NT2/D1 (cell line): ENCODE measurements at places on chromosomes 6 and 20.

- no peak for DNase-seq
These were observed 10.7 kb downstream of the PTPRK start for GRCh38 chr6:128509709-128510108.

DNA sequence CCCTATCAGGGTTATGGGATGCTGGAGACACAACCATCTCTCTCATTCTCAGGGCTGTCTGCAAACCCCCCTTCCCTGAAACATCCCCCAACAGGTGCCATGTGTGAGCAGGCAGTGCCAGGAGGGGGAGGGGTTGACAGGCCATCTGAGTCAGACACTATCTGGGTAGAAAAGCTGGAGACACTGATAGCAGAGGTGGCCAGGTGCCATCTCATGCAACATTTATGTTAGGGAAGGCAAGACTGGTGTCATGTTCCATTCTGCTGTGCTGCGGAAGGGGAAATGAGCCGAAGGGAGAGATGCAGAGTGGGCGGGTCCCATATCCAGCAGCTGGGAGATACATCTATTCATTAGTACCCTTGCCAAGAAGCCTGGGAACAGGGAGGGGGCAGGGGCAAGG lies 3.5 kb downstream of the LHFPL5 start:
- DNase-seq = no peak

DNA sequence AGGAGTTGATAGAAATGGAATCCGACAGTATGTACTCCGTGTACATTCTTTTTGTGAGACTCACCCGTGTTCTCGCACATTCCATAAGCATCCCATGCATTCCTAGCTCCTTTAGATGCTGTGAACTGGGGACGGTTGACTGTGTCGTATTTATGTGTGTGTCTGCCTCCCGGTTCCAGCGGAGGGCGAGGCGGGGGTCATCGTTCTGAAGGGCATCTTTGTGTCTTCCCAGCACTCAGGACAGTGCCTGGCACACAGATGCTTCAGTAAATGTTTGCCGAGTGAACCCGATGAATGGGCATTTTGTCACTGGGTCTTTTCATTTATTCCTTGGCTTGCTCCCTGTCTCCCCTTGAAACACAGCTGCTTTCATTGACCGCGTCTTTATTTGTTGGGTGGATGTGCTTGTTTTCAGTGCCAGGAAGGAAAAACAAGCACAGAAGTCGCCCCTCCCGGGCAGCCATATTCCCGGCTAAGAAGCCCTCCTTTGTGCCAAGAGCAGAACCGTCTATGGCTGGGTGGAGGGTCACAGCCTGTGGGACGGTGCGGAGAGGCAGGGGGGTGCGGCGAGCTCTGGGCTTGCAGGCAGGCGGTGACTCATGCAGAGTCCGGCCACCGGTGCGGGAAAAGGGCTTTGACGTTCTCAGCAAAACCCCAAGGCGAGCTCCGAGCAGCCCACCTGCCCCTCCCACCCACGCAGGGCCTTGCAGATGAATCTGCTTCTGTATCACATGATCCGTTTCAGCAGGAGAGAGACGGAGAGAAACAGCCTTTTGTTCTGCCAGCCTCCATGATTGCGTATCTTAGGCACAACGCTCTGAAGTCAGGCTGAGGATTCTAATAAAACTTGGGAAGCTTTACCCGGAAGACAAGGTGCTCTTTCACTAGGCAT lies 11.2 kb upstream of the PSMG4 start:
- no peak for DNase-seq

GRCh38 chr20:52534616-52535015 lies 343.0 kb upstream of the ZFP64 start:
- no peak for DNase-seq

DNA sequence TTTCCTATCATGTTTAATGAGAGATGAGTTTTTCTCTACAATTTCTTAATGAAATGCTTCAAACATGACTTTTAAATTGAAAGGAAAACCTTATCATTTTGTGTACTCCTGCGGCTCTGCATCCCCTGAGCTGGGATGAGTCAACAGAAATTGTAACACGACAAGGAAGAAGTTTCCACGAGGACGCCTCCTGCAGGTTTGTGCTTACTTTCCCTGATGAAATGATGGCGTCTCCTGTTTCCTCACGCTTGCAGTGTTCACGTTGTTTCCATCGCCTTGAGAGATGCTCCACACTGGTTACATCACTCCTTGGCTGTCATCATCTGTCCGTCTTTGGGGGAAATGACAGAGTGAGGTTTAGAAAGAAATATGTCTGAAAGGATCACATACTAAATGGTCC lies 233.7 kb upstream of the ZFP64 start:
- no peak for DNase-seq

DNA sequence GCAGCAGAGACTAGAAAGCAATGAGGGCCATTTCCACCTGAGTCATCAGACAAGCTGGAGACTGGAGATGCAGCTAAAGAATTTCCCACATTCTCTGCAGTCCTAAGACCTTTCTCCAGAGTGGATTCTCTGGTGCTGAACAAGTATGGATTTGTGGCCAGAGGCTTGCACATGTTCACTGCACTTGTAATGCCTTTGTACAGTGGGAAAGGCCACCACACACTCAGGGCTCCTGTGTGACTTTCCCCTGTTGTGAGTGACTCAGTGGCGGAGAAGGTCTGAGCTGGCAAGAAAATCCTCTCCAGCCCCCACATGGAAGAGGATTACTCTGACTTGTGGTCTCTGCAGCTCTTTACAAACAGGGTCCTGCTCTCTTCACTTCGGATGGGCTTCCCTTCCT lies 192.3 kb downstream of the C6orf118 start:
- DNase-seq = no peak

- no peak for DNase-seq
These were observed 18.5 kb downstream of the GRM1 start for GRCh38 chr6:146047371-146047770.

DNA sequence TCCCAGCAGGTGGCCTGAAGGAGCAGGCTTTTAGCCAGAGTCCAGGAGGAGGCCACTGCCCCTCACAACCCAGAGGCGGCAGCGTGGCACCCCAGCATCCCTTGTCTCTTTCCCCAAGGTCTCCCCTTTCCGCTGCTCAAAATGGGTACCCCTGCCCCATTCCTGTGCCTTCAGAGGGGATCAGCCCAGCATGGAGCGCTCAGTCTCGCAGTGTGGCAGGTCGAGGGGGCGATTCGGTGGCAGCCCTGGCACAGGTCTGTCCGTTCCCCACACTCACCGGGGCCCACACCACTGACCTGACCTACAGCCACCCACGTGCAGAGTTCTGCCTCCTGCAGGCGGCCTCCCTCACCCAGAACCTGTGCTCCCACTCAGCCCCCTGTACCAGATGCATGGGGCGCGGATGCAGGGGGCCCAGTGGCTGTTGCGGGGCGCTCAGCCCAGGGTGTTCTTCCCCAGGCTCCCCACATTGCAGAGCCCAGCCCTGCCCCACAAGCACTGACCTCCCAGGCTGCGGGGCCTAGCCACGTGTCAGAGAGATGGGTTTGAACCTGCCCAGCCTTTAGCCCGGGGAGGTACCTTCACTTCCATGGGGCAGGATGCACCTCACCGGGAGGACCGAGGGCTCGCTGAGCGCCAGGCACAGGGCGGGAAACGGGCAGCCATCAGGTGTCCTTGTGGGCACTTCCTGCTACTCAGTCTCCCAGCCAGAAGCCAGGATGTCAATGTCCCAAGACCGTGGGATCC lies 41.8 kb downstream of the DSTN start:
- no peak for DNase-seq

- DNase-seq = no peak
These were observed 29.3 kb downstream of the DNAJC5 start for GRCh38 chr20:63924241-63924640.

DNA sequence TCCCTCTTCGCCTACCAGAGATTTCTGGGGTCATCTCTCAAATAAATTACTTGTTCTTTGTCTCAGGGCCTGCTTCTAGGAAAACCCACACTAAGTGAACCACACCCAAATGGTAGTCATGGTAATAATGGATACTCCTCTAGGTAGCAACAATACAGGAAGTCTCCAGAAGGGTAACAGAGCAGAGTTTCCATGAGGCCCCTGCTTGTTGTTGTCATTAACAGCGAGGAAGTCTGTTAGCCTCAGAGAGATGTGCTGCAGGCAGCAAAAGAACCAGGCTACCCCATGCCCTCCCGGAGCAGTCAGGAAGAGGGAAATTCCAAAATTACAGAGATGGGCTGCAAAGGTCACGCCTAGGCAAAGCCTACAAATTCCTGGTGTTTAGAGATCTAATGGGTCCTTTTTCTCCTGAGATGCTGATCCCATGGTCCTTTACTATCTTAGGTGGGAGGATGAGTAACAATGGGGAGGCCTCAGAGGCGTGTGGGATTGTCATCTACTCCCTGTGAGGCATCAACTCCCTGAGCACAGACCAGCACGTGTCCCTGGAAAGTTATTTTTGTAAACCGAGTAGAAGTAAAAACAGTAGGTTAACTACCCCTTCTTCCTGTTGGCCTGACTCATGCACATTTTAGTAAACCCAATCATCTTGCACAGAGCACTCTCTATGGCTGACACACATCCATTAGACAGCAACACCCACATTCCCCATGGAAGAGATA lies 10.1 kb downstream of the ISM1 start:
- DNase-seq = no peak

GRCh38 chr6:11397622-11398450 lies 139.7 kb upstream of the TMEM170B start:
- DNase-seq = no peak

DNA sequence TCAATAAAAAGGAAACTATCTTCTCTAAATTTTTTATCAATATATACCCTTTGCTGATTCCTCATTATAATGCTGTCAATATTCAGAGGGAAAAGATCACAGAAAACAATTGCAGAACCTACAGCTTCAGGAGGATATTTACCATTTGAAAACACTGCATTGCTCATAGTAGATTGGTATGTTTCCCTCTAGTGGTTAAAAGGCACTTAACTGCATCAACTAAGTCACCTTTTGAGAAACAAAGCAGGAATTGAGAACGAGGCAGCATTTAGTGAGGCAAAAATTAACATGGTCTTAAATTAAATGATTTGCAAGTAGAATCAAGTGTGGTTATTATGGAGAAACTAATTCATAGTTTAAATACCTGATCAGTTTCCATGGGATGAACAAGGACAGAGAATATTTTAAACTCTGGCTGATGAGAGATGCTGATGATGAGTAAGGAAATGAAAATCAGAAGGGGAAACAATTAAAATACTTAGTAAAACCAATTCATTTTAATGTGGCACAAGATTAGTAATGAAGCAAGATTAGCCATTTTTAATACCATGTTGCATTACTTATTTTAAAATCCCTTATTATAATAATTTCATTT lies 642.1 kb downstream of the EPHA7 start:
- DNase-seq = peak; percentile 25

DNA sequence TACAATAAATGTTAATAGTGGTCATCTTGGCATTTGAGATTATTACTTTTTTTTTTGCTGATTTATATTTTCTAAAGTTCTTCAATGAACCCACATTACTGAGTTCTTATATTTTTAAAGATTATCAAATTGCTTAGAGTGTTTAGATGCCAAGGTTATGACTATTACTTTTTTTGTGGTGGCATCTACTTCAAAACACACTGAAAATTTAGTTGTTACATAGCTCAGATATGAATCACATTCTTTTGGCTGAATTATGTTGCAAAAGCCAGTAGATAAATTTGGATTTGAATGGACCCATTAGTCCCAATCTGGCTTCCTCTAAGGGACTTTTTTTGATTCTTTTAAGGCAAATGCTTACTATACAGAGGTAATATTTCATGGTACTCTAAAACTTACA lies 8.9 kb downstream of the UTRN start:
- no peak for DNase-seq

- DNase-seq = no peak
These were observed 305.4 kb downstream of the FARS2 start for GRCh38 chr6:5566718-5567117.

DNA sequence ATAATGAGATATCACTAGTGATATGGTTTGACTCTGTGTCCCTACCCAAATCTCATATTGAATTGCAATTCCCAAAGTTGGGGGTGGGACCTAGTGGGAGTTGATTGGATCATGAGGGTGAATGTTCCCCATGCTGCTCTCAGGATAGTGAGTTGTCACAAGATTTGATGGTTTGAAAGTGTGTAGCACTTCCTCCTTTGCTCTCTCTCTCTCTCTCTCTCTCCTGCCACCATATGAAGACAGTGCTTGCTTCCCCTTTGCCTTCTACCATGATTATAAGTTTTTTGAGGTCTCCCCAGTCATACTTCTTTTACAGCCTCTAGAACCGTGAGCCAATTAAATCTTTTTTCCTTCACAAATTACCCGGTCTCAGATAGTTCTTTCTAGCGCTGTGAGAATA lies 1002.0 kb upstream of the ADGRB3 start:
- no peak for DNase-seq

DNA sequence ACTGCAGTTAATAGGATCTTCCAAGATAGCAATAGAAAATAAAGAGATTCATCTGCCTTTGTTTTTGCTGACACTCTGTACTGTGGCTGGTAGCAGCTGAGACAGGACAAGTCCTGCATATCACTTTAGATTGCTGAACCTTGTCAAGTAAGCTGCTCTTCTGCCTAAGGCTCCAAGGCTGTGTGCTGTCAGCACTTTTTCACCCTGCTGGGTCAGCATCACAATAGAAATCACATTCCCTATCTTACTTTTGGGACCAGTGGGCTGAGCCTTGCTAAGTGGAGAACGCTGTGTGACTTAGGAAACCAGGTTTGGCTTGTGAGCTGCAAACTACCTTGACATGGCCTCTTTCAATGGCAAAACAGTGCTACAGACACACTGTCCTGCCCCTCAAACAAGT lies 263.9 kb downstream of the FRK start:
- DNase-seq = peak; percentile 49

DNA sequence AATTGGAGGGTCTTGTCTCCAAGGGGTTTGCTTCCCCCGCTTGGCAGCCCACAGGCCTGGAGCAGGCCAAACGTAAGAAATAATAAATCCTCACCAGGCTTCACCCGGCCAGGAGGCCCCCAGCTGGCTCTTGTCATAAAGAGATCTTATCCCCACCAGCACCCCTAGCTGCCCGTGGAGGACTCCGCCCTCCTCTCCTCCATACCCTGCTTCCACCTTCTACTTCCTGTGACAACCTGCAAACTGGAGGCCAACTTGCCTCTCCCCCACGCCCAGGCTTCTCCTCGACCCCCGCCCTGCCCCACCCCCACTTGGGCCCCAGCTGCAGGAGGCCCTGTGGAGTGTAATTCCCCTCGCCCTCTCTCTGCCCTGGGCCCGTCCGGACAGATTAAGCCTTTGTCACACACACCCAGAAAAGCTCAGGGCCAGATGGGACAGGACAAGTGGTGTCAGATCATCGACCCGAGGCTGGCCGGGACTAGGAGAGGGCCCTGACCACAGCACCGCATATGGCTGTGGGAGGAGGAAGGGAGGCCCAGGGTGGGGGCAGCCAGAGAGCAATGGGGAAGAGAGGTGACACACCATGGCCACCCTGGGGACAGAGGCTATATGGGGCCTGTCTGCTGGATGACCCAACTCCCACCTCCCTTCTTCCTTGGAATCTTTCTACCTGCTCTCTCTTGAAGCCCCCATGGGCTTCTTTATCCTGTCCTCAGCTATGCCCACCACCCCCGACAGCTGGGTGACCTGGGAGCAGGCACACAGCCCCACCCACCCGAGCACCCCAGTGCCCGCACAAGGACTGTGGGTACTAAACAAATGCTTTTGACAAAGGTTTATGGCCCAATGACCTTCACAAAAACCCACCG lies 3.9 kb downstream of the NOL4L start:
- DNase-seq = no peak
